GM12864 (cell line): ENCODE measurements at places on chromosomes 7 and 10.
A peak's percentile ranks its signal among the peaks of the same experiment; 100 is the strongest.

GRCh38 chr10:43399320-43400310 lies 9.4 kb downstream of the HNRNPF start:
- DNase-seq = no peak

DNA sequence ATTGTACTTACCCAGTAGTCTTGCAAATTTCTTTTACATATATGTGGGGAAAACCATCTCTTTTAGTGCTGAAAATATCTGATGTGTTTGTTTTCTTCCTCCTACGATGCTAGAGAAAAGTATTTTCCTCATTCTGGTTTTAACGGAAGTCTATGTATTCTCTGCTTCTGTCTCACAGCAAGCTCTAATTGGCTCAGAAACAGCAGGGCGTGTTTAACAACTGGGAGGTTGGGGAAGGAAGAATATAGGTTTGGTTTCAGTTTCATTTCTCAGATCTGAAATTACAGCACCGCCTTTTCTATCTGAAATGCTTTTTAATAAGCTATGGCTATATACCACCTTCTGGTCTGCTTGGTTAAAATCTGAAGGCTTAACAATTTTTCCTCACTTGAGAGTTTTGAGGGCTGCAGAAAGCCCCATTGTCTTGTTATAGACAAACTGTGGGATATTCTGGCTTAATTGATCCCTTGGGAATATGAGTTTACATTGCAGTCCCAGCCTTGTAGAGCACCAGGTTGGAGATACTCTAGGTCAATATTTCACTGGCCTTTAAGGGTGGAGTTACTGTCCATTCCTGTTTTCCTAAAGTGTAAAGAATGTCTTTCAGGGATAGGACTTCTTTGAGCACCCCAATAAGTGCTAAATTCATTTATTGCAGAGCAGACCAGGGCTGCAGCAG lies at the start of gene SAMD9:
Gene SAMD9 (minus strand): TSS at position 128 of the 679 bp plus-strand sequence. CDS start 11,882 bp downstream, outside the sequence.
- DNase-seq = peak; percentile 80

DNA sequence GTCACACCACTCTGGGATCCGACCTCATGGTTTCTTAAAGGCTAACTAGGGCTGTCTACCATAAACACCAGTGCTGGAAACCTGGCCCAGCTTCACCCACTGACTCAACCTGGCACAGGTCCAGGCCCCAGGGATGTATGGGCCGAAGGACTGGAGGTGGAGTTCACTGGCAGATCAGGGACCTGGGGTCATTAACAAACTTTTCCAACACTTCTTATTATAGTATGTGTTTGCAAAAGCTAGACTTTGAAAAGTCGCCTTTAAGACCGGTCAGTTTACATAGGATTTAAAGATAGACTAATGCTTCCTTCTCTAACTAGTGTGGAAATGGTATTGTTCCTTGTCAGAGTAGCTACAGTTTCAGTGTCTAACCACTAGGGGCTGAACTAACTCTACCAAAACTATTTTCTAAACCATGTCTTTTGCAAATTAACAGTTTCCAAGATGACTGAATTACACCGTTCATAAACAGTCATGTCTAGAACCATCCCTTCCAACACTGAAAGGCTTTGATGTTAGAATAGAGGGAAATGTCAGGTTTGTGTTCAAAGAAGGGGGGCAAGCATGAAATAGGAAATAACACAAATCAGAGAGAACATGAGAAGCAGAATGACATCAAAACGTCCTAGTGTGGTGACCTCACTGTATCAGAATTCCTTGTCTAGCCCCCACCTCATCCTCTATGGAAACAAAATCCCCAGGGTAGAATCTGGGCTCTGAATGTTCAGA lies 29.7 kb downstream of the STN1 start:
- no peak for DNase-seq

DNA sequence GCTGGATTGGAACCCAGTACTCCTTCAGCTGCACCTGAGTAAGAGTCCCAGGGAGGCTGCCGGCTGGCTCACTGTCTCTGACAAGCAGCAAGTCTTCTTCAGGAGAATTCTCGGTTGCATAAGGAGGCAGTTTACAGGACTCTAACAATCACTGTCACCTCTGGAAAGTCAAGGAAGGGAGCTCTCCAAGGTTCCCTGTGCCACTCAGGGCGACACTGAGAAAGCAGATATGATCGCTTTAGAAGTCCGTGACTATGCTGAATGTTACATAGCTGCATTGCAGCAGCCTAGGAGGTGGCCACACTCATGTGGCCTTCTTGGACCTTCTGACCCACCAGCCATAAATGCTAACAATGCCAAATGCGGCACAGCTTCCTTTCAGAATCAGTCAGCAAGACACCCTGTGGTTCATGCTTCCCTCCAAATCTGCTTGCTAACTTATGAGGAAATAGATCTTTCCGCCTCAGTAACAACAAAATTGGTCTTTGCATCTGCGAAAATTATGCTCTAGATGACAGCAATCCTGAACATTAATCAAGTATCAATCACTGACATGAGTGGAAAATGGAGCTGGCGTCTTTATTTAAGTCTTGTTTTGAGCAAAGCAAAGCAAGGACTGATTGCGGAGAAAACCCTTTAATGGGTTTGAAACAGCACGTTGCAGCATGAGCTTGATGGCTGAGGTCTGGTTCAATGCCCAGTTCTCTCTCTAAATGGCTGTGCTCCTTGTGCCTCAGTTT lies 132.9 kb downstream of the ATXN7L1 start:
- no peak for DNase-seq

DNA sequence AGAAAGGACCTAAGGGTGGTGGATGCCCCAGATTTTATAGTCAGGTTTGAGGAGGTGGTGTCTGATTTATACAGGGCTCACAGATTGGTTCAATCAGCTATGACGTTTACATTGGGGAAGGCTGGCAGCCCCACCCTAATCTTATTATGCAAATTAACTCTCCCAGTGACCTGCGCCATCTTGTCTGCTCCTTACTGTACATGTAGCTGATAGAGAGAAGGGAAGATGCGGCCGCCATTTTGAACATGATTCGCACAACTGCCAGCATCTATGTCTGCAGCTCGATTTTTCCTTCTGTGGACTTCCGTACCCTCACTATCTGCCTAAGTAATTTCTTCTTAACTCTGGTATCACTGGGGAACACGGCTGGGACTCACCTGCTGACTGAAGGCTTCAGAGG lies 619.0 kb upstream of the DPP6 start:
- DNase-seq = no peak

DNA sequence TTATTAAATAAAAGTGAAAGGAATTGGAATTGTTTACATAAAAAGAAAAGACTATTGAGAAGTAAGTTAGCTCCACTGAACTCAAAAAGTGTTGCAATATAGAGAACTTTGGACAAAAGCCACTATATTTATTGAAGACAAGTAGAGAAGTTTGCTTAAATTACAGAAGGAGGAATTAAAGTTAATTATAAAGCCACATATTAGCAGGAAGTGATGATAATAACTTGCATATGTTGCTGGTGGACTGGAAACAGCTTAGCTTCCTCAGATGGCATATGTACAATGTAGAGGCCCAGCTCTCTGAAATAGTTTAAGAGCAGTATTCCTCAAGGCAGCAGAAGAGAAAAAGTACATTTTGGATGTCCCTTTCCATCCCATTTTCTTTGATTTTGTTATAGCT lies 400.7 kb downstream of the GATA3 start:
- DNase-seq = no peak

DNA sequence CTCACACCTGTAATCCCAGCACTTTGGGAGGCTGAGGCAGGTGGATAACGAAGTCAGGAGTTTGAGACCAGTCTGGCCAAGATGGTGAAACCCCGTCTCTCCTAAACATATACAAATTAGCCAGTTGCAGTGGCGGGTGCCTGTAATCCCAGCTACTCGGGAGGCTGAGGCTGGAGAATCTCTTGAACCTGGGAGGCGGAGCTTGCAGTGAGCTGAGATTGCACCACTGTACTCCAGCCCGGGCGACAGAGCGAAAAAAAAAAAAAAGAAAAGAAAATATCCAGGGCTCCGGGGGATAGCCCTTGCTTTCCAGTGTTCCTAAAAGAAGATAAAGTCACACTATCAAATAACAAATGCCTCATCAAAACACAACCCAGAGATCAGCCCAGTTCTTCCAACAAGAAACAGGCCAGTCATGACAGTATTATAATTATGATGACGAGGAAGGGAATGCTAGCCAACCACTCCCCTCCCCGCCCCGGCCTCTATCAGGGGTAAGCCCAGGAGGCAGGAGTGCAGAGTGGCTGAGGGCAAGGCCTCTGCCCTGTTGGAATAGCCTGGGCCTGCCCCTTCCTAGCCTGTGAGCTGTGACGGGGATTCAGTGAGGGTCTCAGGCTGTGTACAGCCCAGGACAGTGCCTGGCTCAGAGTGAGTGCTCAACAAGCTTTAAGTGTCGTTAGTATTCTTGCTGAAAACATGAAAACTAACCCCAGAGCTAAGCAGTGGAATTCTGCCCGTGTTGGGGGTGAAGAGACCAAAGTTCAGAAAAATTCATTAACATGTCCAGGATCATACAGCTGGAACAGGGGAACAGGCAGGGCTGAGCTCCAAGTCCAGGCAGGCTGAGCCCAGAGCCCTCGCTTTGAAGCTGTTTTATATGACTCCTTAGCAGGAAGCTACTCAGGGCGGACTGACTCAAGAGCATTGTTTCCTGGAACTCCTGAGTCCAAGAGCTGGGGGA lies 54.3 kb downstream of the FAM241B start:
- no peak for DNase-seq

- no peak for DNase-seq
Observed at GRCh38 chr7:46446151-46446550, 525.1 kb upstream of the IGFBP3 start.

- no peak for DNase-seq
Observed at GRCh38 chr7:11026452-11027359, 53.0 kb downstream of the PHF14 start.

DNA sequence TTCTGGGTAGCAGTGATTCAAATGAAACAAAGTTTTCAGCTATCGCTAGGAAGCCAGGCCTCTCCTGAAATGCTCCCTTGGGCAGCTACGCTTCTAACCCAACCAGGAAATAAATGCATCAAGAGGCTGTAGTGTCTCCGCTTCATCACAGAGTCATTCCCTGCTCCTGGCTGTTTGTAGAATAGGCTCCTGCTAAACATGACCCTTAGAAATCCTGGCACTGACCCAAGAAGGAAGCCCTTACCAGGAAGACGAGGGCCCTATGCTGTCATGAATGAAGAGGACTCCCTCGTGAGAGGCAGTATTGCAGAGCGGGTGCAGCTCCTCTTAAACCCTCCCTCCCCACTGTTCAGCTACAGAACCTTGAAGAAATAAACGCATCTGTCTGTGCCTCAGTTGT lies 48.3 kb downstream of the NOD1 start:
- no peak for DNase-seq

- no peak for DNase-seq
Observed at GRCh38 chr10:126110489-126111180, 214.3 kb downstream of the FANK1 start.

- DNase-seq = no peak
Observed at GRCh38 chr10:104034401-104035193, 51.1 kb downstream of the COL17A1 start.

GRCh38 chr7:118583641-118584040 lies 359.1 kb downstream of the ANKRD7 start:
- DNase-seq = no peak

GRCh38 chr10:79137300-79137756 lies 68.6 kb downstream of the ZMIZ1 start:
- no peak for DNase-seq

DNA sequence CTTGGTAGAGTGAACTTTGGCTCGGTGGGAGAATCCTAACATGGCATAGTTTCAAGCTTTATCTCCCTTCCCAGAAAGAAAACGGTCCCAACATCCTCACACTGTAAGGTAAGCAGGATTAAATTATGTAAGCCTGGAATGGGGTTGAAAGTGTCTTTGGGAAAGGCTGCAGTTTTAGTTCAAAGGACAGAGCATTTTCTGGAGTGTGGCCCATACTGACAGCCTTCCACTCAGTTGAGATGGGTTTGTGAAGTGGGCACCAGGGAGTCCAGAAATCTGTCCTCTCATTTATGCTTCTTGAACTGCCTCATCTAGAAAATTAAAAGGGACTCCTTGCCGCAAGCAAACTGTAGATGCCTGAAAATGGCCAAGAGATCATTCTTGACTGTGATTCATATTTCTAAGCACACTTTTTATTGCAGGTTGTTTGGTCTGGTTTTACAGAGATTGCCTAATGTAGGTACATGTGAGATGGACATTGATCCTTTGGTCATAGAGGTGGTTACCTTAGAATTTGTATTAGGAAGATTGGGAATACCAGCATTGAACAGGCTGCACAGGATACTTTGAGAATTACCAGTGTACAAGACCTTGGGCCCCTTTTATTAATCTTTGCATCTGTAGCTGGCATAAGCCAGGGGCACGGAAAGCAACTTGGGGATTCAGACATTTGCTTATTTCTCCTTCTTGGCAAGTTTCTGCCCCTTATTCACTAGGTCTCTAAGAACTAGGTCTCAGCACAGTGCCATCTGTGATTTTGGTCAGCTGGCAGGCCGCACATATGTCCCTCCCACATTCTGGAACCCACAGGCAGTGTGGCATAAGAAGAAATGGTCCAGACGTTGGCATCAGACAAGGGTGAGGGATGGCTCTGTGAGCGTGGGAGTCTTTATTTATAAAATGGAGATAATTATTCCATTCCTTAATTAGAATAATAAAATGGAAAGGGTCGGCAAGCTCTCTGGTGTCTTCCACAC lies 125.9 kb downstream of the GLCCI1 start:
- DNase-seq = no peak

DNA sequence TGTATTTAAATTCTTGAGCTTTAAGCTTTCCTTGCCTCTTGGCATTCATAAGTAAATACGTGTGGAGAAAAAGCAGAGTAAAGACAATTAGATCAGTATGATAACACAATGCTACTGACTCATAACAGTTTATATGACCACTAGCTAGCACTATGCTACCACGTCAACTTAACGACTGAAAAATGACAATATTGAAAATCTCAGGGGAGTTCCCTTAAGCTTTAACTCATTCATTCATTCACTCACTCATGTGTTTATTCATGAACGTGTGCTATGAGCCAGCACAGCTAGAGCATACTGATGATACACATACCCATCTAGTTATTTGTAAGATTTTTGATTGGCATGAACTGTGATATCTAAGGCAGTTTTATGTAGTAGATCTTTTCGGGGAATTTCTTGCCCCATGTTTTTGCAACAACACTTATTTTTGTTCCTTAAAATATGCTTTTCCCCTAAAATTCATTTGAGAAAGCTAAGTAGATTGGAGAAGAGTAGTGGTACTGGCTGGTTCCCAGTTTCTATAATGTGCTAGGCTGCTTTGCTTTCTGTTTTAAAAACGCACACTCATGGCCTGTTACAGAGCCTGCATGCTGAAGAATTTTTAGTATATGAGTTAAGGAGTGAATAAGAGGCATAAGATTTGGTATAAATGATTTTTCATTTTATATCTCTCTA lies 57.4 kb upstream of the ACBD5 start:
- DNase-seq = no peak
